ENCODE measurements at places on chromosomes 1 and 21.

DNA sequence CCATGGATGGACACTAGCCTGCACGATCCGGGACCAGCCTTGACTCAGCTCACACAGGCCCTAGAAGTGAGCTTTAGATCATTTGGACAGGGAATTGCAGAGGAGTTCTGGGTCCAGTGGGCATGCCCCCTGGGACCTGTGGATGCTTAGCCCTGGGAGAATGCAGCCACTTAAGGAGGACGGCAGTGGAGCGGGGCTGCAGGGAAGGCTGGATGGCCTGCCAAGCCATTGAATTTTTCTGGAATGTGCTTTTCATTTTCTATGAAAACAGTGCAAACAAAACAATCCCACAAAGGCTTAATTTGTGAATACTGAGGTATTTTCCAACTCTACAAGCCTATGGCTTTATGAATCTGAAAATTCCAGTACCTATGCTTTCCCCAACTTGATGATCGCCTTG, 80.4 kb upstream of the GCLM start:
- no peak for DNase-seq

- no peak for DNase-seq
Observed at GRCh38 chr1:208171616-208172422, 72.4 kb downstream of the PLXNA2 start.

DNA sequence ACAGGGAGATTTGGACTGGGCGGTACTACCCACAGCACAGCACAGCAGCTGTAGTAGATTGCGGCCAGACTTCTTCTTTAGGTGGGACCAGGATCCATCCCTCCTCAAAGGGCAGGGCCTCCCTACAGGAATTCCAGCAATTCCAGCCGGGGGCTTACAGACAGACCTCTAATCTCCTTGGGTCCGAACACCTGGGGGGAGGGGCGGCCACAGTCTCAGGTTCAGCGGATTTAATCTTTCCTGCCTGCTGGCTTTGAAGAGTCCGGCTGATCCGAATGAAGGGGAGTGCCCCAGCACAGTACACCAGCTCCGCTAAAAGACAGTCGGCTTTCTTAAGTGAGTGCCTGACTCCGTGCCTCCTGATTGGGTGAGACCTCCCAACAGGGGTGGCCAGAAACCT, 1708.5 kb downstream of the BRINP3 start:
- DNase-seq: no peak

DNA sequence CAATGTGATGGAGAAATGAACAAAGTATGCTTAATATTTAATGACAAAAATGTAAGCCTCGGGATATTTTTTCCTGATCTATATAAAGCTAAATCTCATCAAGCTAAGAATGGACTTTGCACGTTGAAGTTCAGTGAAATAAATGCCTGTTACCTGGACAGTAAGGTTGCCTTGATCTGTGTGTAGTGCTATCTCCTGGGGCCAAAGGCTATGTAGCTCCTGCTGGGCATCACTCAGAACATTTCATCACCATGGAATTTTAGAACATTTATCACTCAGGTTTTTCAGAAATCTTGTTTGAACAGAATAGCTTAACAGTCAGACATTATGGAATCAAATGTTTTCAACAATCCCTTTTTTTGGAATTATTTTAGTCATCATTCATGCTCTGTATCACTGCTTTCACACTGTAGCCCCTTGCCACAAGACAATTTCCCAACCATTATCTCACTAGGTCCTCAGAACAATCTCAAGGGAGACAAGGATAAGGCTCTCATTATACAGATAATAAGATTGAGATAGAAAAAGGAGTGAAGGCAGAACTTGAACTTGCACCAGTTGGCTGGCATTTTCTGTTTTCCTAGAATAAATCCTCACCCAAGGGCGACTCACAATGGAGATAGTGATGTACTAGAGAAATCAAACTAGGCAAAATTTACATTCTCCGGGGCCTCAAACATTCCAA, 3.7 kb downstream of the OR10J1 start:
- DNase-seq: no peak

GRCh38 chr1:89269277-89269676, 3.4 kb downstream of the GBP5 start:
- no peak for DNase-seq

DNA sequence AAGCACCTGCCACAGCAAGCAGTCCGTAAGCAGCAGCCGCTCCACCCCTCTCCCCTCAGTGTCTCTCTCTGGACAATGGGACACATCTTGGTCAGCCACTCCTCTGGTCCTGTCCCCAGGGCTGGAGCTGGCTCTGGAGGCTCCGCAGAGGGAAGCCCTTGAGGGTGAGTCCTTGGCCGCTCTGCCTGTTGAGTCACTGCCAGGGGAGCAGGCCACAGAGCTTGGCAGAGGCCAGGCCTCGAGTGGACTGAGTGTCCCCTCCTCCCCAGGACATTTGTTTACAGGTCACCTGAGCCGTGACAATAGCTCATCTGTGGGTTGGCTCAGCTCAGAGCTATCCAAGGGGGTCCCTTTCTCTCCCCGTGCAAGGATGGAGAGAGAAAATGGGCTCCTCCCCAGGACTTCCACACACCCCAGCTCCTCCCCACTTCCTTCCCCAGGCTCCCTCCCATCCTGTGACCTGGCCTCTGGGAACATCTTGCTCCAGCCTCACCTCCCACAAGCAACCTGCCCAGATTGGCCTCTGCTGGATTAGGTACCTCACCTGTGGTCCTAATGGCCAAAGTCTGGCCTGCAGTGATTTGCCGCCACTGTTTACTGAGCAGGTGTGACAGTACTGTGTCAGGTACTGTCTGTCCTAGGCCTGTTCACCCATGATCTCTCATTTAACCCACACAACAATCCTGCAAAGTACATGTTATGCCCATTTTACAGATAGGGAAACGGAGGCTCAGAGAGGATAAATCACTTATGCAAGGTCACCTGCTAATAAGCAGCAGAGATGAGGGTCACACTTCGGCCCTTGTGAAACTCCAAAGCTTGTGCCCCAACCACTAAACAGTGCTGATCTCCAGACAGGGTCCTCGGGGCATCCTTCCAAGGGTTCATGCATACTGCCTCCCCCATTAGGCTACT, 4.8 kb downstream of the FAM131C start:
- no peak for DNase-seq

DNA sequence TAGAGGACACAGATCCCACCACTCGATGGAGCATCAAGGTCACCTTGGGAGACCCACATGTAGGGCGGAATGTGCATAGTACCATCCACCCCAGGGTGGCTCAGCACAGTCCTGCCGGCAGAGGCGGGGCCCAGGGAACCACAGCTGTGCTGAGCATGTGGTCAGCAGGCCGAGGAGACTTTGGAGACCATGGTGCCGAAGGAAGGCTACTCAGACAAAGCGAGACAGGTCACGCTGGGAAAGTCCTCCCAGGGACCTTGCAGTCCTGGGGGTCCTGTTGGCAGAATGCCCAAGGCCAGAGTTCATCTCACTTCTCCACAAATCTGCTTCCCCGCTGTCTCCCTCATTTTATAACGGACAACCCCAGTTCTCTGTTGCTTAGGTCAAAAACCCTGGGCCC, 22.5 kb downstream of the WNT3A start:
- no peak for DNase-seq

DNA sequence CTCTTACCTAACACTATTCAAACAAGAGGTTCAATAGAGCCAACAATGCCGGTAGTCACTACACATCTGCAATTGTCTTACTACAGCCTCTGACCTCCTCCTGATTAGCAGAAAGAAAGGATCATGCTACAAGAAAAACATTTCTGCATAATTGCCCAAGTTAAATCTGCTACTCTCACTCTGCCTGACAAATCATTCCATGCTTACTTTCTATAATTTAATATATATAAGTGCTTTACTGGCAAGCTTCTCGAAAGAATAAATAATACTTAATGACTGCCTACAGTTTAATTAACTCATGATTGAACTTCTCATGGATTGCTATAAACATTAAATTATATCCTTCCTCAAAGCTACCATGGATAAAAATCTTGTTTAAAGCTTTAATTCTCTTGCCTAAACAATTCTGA, 156.0 kb downstream of the SLC45A1 start:
- no peak for DNase-seq

DNA sequence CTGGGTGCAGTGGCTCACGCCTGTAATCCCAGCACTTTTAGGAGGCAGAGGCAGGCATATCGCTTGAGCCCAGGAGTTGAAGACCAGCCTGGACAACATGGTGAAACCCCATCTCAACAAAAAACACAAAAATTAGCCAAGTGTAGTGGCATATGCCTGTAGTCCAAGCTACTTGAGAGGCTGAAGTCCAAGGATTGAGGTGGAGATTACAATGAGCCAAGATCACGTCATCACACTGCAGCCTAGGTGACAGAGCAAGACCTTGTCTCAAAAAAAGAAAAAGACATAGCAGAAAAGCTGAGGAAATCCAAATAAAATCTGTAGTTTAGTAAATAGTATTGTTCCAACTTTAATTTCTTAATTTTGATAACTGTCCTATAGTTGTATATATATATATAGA, 11.5 kb upstream of the ASH1L start:
- no peak for DNase-seq

- no peak for DNase-seq
Observed at GRCh38 chr1:161863549-161863948, 97.4 kb downstream of the ATF6 start.

- DNase-seq: no peak
Observed at GRCh38 chr1:89546934-89547562, 22.4 kb downstream of the LRRC8B start.
